ENCODE measurements at places on chromosomes 5 and 9. TPM values are rescaled to one million over a fixed set of nuclear protein-coding genes. Genes with fewer than 3 reads are reported as not detected.
A peak's percentile ranks its signal among the peaks of the same experiment; 100 is the strongest.

- DNase-seq: peak; percentile 61
These were observed 140.0 kb downstream of the SIL1 start for GRCh38 chr5:139058121-139058520.

Gene SPATA31D4
- not detected for total RNA-seq

Gene FGF1
- total RNA-seq: 13.8 TPM

- peak; percentile 65 for DNase-seq
These were observed 30.4 kb downstream of the PRDM6 start for GRCh38 chr5:123119334-123119986.

Gene SOX30
- total RNA-seq: not detected
